ENCODE measurements at places on chromosomes 2 and 18. TPM values are rescaled to one million over a fixed set of nuclear protein-coding genes. Genes with fewer than 3 reads are reported as not detected.

GRCh38 chr18:78612801-78613200, 366.8 kb upstream of the SALL3 start:
- no peaks in the 10 kb centered on the region for H3K36me3 ChIP-seq
- no peaks in the 10 kb centered on the region for H3K4me1 ChIP-seq
- no peak overlapping the region for H3K4me3 ChIP-seq
- no peak overlapping the region for H3K27ac ChIP-seq

- H3K4me3 ChIP-seq = no peak overlapping the region
- DNase-seq = no peak
- H3K36me3 ChIP-seq = no peaks in the 10 kb centered on the region
- H3K27ac ChIP-seq = no peak overlapping the region
Measured at GRCh38 chr2:105604938-105605337, 139.8 kb upstream of the NCK2 start.

DNA sequence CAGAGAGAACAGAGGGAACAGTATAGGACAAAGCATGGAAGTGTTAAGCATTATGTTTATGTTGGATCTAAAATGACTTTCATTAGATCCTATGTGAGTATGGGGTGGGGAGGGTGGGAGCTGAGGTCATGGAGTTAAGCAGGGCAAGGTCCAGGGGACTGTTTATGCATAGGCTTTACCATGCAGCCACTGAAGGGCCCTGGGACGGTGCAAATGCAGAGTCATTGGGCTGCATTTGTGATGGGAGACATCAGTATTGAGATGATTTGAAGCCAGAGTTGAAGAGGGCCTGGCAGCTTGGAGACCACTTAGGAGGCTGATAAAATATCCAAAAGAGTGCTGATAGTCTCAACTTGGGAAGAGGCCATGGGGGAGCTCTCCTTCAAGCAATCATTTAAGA, 22.7 kb downstream of the IL1RL2 start:
- peaks cover 2% of the 10 kb centered on the region for H3K27me3 ChIP-seq
- DNase-seq = no peak

GRCh38 chr2:133948610-133949290, 305.1 kb upstream of the MGAT5 start:
- H3K4me3 ChIP-seq = no peak overlapping the region
- no peak overlapping the region for H3K27ac ChIP-seq
- H3K4me1 ChIP-seq = no peaks in the 10 kb centered on the region

Gene DUSP2
- 555 TPM for polyA plus RNA-seq

Gene LYPD1
- polyA plus RNA-seq = not detected

- peaks cover 43% of the 10 kb centered on the region for H3K4me1 ChIP-seq
- H3K27ac ChIP-seq = no peak overlapping the region
- no peak for DNase-seq
Measured at GRCh38 chr2:6940820-6941219, 23.6 kb downstream of the RNF144A start.

DNA sequence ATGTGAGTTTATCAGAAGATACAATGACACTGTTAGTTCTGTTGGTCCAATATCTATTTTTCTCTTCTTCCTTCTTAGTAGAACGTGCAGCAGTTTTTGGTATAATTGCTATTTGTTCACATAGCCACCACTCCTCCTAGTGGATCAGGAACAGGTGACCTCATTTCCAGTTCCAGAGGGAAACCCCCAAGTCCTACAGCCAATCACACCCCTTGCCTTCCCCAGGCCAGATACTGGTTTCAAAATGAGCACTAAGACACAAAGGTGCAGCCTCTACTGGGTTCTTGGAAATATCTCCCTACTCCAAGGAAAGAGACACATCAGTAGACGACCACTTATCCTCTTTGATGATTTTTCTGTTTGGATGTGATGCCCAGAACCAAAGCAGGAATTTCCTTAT, 103.2 kb downstream of the TCF4 start:
- H3K4me3 ChIP-seq = no peak overlapping the region
- H3K27me3 ChIP-seq = no peaks in the 10 kb centered on the region
- H3K4me1 ChIP-seq = peaks cover 11% of the 10 kb centered on the region
- DNase-seq = no peak

Gene PLEKHH2
- polyA plus RNA-seq = not detected

GRCh38 chr2:120746144-120746543, 10.5 kb downstream of the GLI2 start:
- peaks cover 5% of the 10 kb centered on the region for H3K27me3 ChIP-seq
- no peak for DNase-seq
- H3K4me3 ChIP-seq = no peak overlapping the region
- no peaks in the 10 kb centered on the region for H3K4me1 ChIP-seq
- no peak overlapping the region for H3K27ac ChIP-seq

Gene TIMM21
- 11.6 TPM for polyA plus RNA-seq

DNA sequence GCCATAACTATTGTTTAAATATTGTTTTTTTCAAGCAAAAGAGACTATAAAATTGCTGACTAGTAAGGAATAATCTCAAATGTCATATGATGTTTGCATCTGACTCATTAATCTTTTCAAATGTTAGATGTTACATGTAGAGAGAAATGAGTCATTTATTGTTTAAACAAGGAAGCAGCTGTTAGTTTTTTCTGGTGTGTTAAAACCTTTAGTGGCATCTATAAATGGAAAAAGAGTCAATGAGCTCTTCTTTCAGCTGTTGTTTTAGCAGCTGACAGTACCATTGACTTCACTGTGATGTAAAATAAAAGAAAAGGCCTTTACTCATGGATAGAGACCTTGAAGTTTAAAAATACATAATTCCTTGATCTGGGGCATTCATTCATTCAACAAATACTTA, 1.8 kb upstream of the KLHL41 start:
- H3K36me3 ChIP-seq = peaks cover 4% of the 10 kb centered on the region
- no peak for DNase-seq
- no peaks in the 10 kb centered on the region for H3K27me3 ChIP-seq
- H3K4me1 ChIP-seq = no peaks in the 10 kb centered on the region

Gene AMER3
- not detected for polyA plus RNA-seq

Gene ANKRD30B
- not detected for polyA plus RNA-seq

Gene RAMP1
- 70.8 TPM for polyA plus RNA-seq

DNA sequence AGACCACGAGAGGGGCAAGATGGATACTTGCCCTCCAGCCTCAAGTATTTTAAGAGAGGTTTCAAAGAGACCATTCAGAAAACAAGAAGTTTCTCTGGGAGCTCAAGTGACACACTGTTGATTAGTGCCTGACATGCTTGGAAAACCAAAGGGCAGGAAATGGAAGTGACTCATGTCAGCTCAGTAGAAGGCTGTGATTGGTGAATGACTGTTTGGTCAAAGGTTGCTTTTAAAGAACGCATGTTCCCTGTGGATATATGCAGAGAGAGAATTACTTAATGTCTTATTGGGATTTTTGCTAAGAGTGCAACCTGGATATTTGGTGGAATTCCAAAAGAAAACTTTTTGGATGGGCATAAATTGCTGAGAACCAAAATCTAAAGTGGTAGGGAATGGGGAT, 549.9 kb downstream of the XIRP2 start:
- no peak for DNase-seq
- H3K36me3 ChIP-seq = no peaks in the 10 kb centered on the region
- no peak overlapping the region for H3K4me3 ChIP-seq
- H3K27ac ChIP-seq = no peak overlapping the region
- no peaks in the 10 kb centered on the region for H3K27me3 ChIP-seq

DNA sequence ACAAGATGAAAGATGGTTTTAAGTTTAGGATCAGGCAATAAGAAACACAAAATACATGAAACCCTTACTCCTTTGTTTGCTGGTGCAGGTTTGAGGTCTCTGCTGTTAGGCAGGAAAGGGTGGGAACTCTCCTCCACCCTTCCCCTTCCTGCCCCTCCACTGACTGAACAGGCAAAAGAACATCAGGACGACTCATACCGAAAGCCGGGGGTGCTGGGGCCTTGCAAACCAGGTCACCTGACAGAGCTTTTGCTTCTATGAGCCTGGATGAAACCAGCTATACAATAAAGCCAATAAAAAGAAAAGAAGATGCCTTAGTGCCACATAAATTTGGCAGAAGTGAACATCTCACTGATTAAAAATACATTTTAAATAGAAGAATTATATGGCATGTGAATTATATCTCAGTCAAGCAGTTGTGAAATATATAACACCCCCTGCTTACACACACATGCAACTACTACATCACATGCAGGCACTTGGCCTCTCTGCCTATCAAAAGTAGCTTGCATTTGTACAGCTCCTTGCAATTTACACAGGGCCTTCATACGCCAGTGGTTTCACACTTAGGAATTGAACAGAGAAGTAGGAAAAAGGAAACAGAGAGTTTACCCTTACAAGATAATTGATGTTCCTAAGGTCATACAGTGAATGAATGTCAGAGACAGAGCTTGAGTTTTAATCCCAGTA, 215.1 kb upstream of the TRIB2 start:
- no peaks in the 10 kb centered on the region for H3K27me3 ChIP-seq
- peak; percentile 62 for DNase-seq
- peaks cover 97% of the 10 kb centered on the region for H3K4me1 ChIP-seq
- peaks cover 3% of the 10 kb centered on the region for H3K36me3 ChIP-seq

DNA sequence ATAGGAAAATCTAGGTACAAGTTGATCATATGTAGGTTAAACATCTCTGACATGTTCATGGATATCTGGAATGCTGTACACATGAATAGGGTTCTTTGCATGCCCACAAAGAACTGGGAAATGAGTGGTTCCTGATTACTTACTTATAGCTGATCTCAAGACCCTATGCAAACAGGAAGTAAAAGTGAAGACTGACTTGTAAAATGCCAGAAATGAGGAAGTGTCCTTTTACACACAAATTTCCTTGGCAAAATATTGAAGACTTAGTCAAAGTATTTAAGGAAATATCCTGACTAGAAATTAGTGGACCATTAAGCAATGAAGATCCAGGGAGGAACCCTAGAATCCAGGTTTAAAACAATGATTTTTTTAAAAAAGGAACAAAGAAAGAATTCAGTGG, 203.7 kb upstream of the DLGAP1 start:
- no peak overlapping the region for H3K4me3 ChIP-seq
- H3K27ac ChIP-seq = no peak overlapping the region
- no peaks in the 10 kb centered on the region for H3K4me1 ChIP-seq
- no peaks in the 10 kb centered on the region for H3K36me3 ChIP-seq
- DNase-seq = no peak

DNA sequence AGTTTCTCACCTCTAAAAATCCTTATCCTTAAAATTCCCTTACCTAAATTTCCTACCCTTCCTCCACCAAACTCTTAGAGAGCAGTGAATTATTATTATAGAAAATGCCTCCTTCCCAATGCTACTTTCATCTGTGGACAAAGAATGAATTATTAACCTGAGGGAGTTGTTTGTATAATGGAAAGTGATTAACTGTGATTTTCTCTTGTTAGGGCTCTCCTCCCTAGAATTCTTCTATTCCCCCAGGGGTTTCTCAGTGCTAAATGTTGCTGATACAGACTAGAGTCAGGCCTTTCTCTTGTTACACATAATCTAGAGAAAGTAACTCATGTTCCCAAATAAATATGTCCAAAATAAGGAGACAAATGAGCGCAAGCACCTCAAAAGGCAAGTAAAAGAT, 23.3 kb downstream of the EPB41L5 start:
- H3K36me3 ChIP-seq = no peaks in the 10 kb centered on the region
- no peak overlapping the region for H3K4me3 ChIP-seq
- no peaks in the 10 kb centered on the region for H3K27me3 ChIP-seq
- no peak for DNase-seq

DNA sequence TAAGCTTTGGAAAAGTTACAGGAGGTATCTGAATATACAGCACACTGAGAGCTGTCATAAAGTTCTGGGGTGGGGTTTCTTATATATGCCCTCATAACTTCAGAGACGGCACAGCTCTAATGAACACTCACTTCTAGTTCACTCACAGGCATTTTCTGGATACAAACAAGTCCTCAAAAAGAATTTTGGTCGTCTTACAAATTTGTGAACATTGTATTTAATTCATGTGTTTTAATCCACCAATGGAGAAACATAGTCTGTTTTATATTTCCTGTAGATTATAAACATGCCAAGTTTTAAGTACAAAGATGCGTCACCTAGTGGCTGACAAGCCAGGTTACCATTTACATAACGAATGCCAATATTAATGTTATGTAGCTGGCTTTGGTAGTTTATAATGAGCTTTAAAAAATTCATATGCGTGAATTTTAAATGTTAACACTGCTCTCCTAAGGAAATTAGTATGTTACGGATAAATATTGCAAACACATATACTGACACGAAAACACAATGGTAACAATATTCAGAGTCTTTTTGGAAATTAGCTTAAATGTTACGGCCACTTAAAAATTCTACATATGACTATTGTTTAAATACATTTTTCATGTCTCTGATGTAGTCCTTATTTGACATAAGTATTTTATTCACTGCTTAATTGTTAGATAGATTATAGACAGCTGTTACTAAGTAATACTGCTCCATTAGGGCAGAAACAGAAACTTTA, 2.5 kb downstream of the COL3A1 start:
- no peak overlapping the region for H3K27ac ChIP-seq
- no peaks in the 10 kb centered on the region for H3K36me3 ChIP-seq
- no peaks in the 10 kb centered on the region for H3K27me3 ChIP-seq
- H3K4me1 ChIP-seq = no peaks in the 10 kb centered on the region
- no peak overlapping the region for H3K4me3 ChIP-seq

- no peak for DNase-seq
- H3K27ac ChIP-seq = no peak overlapping the region
- H3K4me1 ChIP-seq = peaks cover 11% of the 10 kb centered on the region
- no peaks in the 10 kb centered on the region for H3K27me3 ChIP-seq
Measured at GRCh38 chr2:36468463-36469105, 113.0 kb downstream of the CRIM1 start.

GRCh38 chr2:140601342-140601741, 1529.5 kb downstream of the LRP1B start:
- no peak overlapping the region for H3K27ac ChIP-seq
- H3K36me3 ChIP-seq = no peaks in the 10 kb centered on the region
- H3K4me3 ChIP-seq = no peak overlapping the region
- no peak for DNase-seq

DNA sequence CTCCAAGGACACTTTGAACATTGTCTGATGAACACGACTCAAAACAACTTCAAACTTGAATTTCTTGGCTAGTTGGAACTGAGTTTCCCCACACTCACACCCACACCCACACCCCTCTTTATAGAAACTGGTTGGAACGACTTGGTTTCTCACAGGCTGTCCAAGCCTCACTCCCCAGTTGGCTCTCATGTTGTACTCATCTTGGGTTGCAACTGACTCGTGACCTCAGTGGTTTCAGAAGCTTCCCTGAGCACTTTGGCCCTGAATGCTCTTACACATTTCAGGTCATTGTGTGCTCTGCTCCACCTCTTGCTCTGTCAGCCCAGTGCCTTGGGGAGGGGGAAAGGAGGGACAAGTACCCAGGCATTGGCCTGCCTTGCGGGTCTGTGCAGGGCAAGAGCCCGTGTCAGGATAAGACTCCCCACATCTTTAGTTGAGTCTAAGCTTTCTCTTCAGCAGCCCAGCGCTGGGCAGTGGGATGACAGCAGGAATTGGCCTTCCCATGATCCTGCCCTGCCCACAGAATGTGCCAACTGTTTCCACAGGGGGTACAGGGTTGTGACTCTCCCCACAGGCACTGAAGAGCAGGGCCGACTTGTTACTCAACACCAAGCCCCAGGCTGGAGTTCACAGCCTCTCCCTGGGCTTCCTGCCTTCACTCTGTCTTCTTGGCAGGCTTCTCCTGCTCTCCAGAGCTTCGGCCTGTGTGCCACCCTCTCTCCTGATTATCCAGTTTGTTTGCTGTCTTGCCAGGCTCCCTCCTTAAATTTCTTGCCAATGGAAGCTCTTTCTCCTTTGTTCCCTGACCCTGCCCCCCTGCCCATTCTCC, 104.6 kb downstream of the RTN4 start:
- no peaks in the 10 kb centered on the region for H3K27me3 ChIP-seq
- H3K4me1 ChIP-seq = peaks cover 35% of the 10 kb centered on the region
- H3K36me3 ChIP-seq = no peaks in the 10 kb centered on the region
- peak overlapping the region; percentile 79 for H3K4me3 ChIP-seq
- peak overlapping the region; percentile 94 for H3K27ac ChIP-seq
- DNase-seq = peak; percentile 11

- peak overlapping the region; percentile 98 for H3K27ac ChIP-seq
- peaks cover 20% of the 10 kb centered on the region for H3K4me1 ChIP-seq
- H3K27me3 ChIP-seq = peaks cover 16% of the 10 kb centered on the region
- H3K36me3 ChIP-seq = no peaks in the 10 kb centered on the region
- peak; percentile 90 for DNase-seq
Measured at GRCh38 chr2:156341452-156342253, 9.1 kb upstream of the NR4A2 start.
